ENCODE measurements at places on chromosomes 6 and 20.

- DNase-seq = no peak
Observed at GRCh38 chr20:44830523-44830922, 20.2 kb upstream of the RIMS4 start.

DNA sequence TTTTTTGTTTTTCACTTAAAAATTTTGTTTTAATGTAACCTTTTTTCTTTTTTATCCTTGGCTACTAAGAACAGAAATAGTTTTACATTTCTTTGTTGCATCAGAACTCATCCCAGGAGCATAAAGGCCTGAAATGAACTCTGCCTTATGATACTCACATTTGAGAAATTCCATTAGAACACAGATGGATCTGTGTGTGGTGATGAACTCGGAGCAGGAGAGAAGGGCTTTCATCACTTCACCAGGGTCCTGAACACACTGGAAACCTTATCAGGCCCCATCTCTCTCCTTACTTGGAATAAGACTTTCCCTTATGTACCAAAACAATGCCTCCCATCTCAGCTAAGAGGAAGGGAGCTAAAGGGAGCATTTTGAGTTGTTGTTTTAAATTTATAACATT is 139.4 kb downstream of the PHF3 start:
- DNase-seq = no peak

- DNase-seq = no peak
Observed at GRCh38 chr6:12844284-12845223, 128.0 kb downstream of the PHACTR1 start.

- no peak for DNase-seq
Observed at GRCh38 chr6:25193460-25194171, 85.6 kb upstream of the CARMIL1 start.

- no peak for DNase-seq
Observed at GRCh38 chr20:52936351-52937340, 35.5 kb upstream of the TSHZ2 start.

- DNase-seq = no peak
Observed at GRCh38 chr6:140276719-140277118, 902.3 kb upstream of the CITED2 start.

- DNase-seq = no peak
Observed at GRCh38 chr20:17530716-17531664, at the start of gene BFSP1. Gene BFSP1, minus strand, starts transcription at chr20:17531379. Its CDS starts 50 bp downstream, at chr20:17531329.

- no peak for DNase-seq
Observed at GRCh38 chr20:23245553-23246181, 104.9 kb upstream of the NXT1 start.

DNA sequence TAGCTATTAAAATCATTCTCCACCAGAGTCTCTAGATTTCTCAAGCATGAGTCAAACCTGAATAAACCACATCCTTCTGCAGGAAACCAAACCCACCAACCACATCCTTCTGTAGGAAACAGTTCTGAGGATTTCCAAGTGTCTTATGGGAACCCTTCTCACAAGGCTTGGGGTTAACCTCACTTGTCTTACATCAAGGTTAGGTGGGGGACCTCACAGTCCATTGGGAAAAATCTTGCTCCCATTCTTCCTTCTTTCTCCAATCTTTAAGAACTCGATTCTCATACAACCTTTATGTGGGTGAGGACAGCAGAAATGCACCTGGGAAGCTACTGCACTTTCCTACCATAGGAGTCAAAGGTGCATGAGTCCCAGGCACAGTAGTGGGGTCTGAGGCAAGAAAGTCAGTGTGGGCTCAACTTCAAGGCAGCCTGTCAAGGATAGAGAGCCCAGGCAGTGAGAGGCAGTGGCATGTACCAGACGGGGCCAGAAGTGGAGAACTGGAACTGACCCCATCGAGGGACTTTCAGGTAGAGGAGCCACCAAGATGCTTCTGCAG is 114.5 kb downstream of the SLC22A3 start:
- no peak for DNase-seq

- DNase-seq = no peak
Observed at GRCh38 chr20:5416086-5416485, 99.3 kb upstream of the PROKR2 start.

- DNase-seq = no peak
Observed at GRCh38 chr6:99282479-99283062, 66.9 kb downstream of the FAXC start.

GRCh38 chr6:34249469-34250261 is 859 bp upstream of the SMIM29 start:
- no peak for DNase-seq

- DNase-seq = no peak
Observed at GRCh38 chr6:83062225-83062624, 3.4 kb downstream of the UBE3D start.

DNA sequence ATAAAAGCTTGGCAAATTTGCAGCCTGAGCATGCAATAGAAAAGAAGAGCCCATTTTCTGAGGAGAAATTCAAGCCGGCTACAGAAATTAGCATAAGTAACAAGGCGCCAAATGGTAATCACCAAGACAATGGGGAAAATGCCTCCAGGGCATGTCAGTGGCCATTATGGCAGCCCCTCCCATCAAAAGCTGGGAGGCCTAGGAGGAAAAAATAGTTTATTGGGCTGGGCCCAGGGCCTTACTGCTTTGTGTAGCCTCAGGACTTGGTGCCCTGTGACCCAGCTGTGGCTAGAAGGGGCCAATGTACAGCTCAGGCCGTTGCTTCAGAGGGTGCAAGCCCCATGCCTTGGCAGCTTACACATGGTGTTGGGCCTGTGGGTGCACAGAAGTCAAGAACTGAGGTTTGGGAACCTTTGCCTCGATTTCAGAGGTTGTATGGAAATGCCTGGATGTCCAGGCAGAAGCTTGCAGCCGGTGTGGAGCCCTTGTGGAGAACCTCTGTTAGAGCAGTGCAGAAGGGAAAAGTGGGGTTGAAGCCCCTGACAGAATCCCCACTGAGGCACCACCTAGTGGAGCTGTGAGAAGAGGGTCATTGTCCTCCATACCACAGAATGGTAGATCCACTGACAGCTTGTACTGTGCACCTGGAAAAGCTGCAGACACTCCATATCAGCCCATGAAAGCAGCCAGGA is 328.5 kb upstream of the MAP3K7 start:
- no peak for DNase-seq

DNA sequence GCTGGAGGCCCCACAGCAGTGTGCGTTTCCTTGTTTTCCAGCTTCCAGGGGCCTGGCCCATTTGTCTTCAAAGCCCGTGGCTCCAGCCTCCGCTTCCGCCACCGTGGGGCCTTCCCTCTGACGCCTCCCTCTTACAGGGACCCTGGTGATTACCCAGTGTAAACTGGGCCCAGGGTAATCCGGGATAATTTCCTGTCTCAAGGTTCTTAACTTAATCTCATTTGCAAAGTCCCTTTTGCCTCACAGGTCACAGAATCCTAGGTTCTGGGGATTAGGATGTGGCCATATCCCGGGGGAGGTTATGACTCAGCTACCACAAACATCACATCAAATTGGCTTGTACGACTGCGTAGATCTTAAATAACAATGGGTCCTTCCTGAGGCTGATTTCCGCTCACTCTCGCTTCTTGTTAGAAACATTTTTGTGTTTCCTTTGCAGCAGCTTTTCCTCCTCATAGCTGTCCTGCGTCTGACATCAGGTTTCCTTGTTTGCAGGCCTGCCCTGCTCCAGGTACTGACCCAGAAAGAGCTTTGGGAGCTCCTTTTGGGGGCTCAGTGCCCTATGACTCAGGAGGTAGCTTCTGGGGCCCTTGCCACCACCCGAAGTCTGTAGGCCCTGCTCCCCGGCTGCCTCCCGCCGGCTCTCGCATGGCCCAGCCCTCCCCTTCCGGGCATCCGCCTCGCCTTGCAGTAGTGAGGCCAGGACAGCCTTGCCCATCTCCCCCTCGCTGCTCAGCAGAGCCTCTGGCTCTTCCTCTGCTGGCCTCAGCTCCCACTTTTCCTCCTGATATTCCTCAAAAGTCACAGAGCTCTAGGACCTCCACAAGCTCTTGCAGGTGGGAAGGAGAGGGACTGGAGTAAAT is 100.5 kb downstream of the ERMARD start:
- DNase-seq = no peak

Data from stimulated activated CD4-positive, alpha-beta T cell treated with anti-CD3 and anti-CD28 coated beads, TNF-alpha, amount 100 ng/mL, for 48 hours (primary cell).